ENCODE measurements at places on chromosomes 7 and 10. TPM values are rescaled to one million over a fixed set of nuclear protein-coding genes. Genes with fewer than 3 reads are reported as not detected.
A peak's percentile ranks its signal among the peaks of the same experiment; 100 is the strongest.

TCERG1L gene
- polyA plus RNA-seq = 0.53 TPM

BTBD16 gene
- 0.52 TPM for polyA plus RNA-seq

IFIT1B gene
- polyA plus RNA-seq = 0.05 TPM

TUBB8 gene
- 0.16 TPM for polyA plus RNA-seq

CNPY1 gene
- polyA plus RNA-seq = not detected

OIT3 gene
- not detected for polyA plus RNA-seq

SFXN2 gene
- polyA plus RNA-seq = 9.0 TPM

DDX50 gene
- 18.2 TPM for polyA plus RNA-seq

RBP3 gene
- not detected for polyA plus RNA-seq

SLC16A12 gene
- 6.0 TPM for polyA plus RNA-seq

HOXA7 gene
- polyA plus RNA-seq = 0.49 TPM

SLC25A40 gene
- polyA plus RNA-seq = 6.4 TPM

OR6B1 gene
- not detected for polyA plus RNA-seq

CCL24 gene
- not detected for polyA plus RNA-seq

GRCh38 chr7:84923348-84923747 is 263.5 kb downstream of the SEMA3D start:
- no peak for DNase-seq

GRCh38 chr7:150415161-150416153 is 35.0 kb upstream of the GIMAP8 start:
- no peak for DNase-seq

DNA sequence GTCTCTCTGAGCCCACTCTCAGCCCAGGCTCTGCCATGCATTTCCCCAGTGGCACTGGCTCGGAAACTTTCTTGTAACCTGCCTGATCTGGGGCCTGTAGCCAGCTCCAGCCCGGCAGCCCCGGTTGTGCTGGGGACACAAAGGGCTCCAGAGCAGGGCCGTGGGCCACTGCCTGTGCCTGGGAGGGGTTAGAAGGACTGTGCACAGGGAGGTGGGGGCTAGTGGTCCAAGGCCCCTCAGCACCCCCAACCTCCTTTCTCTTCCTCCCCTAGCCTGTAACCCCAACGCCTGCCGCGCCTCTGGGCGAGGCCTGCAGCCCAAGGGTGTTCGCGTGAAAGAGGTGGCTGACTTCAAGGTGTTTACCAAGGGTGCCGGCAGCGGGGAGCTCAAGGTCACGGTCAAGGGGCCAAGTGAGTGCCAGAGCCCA is 9.6 kb downstream of the FLNC start:
- DNase-seq = peak; percentile 46

DNA sequence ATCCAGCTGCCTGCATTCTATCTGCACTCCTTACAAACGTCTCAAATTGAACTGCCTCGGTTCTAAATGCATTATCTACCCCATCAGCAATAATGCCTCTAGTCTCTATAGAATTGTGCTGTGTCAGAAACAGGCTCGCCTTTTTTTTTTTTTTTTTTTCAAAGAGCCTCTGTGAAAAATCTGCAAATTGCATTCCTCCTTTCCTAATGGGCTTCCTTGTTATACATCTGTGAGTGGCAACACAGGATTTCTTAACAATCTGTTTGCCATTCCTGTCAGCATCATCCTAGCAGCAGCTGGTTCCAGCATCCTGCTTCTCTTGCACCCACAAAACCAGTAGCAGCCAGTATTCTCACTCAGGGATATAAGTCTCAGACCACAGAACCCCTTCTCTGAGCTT is 413.5 kb upstream of the SEMA3D start:
- no peak for DNase-seq

GRCh38 chr10:60877777-60878120 is 66.2 kb downstream of the RHOBTB1 start:
- DNase-seq = no peak

GRCh38 chr10:44422153-44422552 is 37.3 kb upstream of the CXCL12 start:
- no peak for DNase-seq

- DNase-seq = no peak
Measured at GRCh38 chr10:114911052-114911711, 26.8 kb upstream of the TRUB1 start.

- no peak for DNase-seq
Measured at GRCh38 chr10:11437391-11438142, 173.9 kb downstream of the USP6NL start.

GRCh38 chr10:75487087-75487754 is 55.8 kb downstream of the LRMDA start:
- DNase-seq = no peak

GRCh38 chr10:45374350-45375052 is 485 bp downstream of the ALOX5 start:
- DNase-seq = peak; percentile 63

DNA sequence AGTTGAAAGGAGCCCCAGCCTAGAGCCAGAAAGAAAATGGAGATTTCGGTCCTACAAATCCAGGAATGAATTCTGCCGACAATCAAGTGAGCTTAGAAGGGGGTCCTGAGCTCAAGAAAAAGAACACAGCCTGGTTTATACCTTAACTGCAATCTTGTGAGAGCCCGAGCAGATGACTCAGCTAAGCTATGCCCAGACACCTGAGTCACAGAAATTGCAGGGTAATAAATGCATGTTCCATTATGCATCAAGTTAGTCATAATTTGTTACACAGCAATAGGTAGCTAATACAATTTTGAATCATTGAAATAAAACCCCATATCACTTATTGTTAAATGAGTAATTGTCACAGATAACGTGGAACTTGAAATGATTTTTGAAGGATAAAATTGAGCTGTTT is 111.8 kb upstream of the FOXP2 start:
- DNase-seq = no peak

DNA sequence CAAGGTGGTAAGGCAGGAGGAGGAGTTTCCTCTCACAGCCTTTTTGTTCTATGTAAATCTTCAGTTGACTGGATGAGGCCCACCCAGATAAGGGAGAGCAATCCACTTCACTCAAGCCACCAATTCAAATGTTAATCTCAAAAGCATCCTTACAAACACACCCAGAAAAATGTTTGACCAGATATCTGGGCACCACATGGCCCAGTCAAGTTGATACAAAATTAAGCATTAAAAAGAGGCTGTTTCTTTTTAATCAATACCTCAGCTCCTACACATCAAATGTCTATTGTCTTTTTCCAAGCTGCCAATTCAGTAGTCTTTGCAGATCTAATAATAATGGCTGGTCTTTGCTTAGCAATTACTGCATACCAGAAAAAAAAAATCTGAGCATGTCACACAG is 18.0 kb upstream of the LYZL1 start:
- DNase-seq = no peak

DNA sequence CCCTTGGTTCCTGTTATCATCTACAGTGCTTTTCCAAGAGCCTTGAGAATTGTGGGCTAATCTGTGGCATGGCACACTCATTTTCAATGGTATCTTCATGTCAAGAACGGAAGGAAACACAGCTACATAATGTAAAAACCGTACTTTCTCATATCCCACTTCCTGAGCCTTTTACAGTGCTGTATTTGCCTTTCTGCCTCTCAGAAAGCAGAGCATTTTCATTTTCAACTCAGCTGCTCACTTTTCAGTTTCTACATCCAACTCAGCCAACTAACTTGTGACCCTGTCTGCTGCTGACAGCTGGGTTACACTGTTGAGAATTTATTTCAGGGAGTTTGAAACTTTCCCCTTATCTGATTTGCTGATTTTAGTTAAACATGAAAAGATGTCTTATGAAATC is 875.8 kb upstream of the KCND2 start:
- DNase-seq = no peak

- DNase-seq = no peak
Measured at GRCh38 chr10:81177651-81178244, 640.0 kb downstream of the SH2D4B start.

- no peak for DNase-seq
Measured at GRCh38 chr10:75682649-75683557, 251.5 kb downstream of the LRMDA start.

DNA sequence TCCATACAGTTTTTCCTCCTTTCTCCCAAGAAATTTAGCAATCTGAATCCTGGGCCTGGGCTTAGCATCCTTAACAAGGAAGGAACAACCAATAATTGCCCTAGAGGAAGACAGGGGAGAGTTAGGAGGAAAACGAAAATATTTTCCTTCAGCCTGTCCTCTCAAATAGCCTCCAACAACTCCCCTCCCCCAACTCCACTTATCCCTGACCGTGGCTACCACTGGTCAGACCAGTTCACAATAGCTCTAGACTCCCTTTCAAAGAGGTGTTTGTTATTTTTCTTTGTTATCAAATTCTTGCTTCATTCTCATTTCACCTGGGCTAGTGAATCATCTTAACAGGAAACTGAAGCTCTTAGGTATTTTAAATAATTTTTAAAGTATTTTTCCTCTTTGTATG is 114.1 kb downstream of the CPED1 start:
- DNase-seq = no peak

- no peak for DNase-seq
Measured at GRCh38 chr10:63474488-63474887, 8.7 kb upstream of the JMJD1C start.

- no peak for DNase-seq
Measured at GRCh38 chr10:58157076-58157766, 110.5 kb downstream of the IPMK start.

- DNase-seq = no peak
Measured at GRCh38 chr7:94395141-94396036, 694 bp downstream of the COL1A2 start.

- no peak for DNase-seq
Measured at GRCh38 chr7:30870821-30871518, 40.7 kb upstream of the AQP1 start.

- no peak for DNase-seq
Measured at GRCh38 chr7:127525866-127526480, 59.4 kb downstream of the GCC1 start.

DNA sequence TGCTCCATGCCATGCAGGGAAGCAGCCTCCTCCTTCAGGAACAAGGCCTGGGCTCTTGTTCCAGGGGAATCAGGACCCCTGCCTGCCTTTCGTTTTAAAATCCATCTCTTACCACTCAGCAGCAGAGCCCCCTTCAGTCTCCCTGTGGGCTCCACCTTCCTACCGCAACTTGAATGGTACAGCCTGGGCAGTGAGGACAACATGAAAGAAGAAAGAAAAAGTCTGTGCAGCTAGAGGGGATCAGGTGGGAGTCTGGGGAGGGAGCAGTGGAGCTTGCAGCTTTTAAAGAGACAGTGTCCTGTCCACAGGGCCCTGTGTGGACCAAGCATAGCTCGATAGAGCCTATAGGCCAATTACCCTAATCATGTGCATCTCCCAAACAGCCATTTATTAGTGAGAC is 3.7 kb downstream of the PLXNA4 start:
- DNase-seq = no peak

DNA sequence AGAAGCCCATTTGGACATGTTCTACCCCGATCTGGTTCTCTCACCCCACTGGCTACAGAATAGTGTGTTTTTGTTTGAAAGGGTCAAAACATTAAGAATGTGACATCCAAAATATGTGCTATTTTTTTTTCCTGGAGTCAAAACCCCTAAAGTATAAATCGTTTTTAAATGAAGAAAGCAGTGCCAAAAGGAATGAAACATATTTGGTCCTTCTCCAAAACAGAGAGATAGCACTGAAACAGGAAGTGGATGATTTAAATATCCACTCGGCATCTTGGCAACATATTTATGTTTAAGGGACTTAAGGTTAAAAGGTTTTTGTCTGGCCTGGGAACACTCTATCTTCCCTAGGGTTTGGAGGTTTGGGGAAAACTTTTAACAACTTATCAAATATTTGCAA is 32.3 kb downstream of the CALD1 start:
- no peak for DNase-seq

- no peak for DNase-seq
Measured at GRCh38 chr7:4270941-4271715, 411.0 kb upstream of the FOXK1 start.

DNA sequence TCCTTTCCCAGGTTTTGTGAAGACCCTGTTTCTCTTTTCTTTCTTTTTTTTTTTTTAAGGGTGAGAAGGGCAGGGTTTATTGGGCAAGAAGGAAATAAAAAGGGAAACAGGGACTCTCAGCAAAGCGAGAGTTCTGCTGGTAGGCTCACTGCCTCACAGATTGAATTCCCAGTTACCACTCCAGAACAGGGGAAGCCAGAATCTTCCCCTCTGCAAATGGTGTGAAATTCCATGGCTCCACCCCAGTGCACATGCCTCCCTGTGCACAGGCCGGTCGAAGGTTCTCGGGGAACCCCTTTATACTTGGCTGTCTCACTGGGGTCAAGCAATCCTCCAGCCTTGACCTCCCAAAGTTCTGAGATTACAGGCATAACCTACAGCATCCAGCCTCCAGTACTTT is 10.5 kb upstream of the GUSB start:
- DNase-seq = no peak

GRCh38 chr10:56662765-56663447 is 301.8 kb upstream of the ZWINT start:
- DNase-seq = no peak

DNA sequence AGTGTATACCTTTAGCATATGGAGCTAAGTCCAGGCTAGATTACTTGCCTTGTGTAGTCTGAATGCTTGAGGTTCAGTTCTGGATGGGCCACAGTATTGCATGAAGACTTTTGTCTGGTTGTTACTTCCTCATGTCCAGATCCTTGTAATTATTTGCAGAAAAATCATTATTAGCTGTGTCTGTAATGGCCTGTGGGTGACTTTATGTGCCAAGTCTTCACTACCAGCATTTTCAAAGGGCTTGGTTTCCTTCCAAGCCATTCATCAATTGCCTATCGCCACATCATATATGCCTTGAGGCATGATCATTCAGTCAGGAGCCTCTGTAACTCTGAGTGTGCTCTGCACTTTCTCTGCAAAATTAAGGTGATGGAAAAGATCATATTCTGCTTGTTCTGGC is 13.8 kb upstream of the HDAC9 start:
- DNase-seq = no peak

- DNase-seq = no peak
Measured at GRCh38 chr10:118007773-118008172, 39.0 kb downstream of the RAB11FIP2 start.

GRCh38 chr10:11586170-11586569 is 25.3 kb downstream of the USP6NL start:
- no peak for DNase-seq

GRCh38 chr7:114414156-114415063 is at the start of gene FOXP2:
FOXP2 (plus strand) TSS chr7:114414815; CDS start chr7:114426512, 11,697 bp downstream.
- no peak for DNase-seq

DNA sequence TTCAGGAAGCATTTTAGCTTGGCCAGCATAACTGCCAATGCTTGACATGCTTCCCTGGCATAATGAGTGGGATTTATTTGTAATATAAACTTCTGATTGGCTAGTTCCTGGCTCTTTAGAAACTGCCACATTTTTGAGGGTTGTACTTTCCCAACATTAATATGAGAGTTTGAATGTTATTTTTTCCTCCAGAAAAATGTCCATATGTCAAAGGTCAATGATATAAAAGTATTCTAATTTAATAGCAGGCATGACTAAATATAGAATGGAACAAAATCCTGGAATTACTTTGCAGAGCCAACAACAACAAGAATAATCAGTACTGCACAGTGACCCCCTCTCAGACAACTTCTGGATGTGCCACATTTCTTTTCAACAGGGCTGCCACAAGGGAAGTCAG is 352.6 kb downstream of the PRPF18 start:
- DNase-seq = no peak

GRCh38 chr10:11866199-11866925 is 43.2 kb downstream of the PROSER2 start:
- DNase-seq = peak; percentile 35

All from pancreas (tissue), 10 donors.